ENCODE measurements at places on chromosomes 3 and 15.

DNA sequence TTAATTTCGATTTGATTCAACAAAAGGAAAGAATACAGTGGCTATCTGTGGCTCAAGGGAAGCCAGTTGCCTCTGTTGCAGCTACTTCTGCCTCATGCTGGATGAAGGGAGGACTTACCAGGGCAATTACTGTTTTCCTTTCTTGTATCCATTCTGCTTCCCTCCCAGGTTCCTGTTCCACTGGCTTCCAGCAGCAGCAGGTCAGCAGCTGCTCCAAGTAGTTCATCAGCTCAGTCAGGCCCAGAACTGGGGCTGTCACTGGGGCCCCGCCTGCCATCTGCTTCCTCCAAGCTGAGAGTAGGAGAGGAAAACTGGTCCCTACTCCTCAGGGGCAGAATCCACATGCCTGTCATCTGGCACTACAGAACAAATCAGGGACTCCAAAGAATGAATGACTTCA, 48.6 kb upstream of the ULK4 start:
- DNase-seq, result peak; percentile 24

- DNase-seq, result no peak
Measured at GRCh38 chr15:60448668-60449360, 30.1 kb downstream of the ICE2 start.

GRCh38 chr3:66378256-66378655, 122.6 kb downstream of the LRIG1 start:
- no peak for DNase-seq

DNA sequence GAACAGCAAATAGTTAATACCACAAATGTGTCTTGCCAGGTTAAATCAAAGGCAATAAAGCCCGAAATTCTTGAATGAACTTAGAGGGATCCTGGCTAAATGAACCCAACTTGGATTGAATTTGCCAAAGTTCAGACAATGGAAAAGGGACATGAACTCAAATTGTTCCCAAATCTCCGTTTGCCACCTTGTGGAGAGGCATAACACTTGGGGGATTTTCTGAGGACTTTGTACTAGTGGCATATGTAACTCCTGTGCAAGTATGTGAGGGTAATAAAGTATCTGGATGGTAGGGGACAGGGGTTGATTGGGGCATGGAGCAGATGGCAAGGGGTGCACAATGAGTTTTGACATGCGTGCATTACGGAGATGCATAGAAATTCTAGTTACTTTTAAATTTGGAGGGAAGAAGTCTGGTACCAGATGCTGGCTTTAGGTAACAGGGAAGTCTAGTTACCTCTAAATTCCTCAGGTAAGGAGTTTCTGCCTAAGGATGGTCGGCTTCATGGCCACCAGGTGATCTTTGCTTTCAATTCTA, 1.2 kb upstream of the TCAIM start:
- DNase-seq, result no peak

DNA sequence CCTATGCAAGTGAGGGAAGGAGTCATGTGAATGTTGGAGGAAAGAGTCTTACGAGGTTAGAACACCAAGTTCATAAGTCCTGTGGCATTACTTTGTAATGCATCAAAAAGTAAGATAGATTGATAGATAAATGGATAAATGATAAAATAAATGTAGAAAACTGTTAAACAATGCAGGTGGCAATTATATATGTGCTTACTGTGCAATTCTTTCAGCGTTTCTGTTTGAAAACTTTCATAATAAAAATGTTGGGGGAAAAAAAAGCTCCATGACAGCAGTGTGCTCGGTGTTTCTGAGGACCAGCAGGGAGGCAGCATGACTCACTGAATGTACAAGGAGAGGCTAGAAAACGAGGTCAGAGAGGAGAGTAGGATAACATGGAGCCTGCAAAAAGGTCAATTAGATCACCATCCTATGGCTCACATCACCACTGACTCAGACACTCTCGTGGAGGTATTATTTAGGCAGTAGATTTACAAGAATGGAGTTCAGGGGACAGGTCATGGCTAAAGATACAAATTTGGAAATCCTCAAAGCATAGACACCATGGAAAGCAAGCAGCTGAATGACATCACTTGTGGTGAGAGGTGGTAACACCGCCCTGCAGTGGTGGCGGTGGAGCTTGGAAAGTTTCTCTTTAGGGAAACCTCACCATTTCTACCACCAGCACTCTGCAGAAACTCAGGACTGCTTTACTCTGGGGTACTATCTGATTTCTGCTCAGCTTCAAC, 219.8 kb downstream of the CTNNB1 start:
- no peak for DNase-seq

DNA sequence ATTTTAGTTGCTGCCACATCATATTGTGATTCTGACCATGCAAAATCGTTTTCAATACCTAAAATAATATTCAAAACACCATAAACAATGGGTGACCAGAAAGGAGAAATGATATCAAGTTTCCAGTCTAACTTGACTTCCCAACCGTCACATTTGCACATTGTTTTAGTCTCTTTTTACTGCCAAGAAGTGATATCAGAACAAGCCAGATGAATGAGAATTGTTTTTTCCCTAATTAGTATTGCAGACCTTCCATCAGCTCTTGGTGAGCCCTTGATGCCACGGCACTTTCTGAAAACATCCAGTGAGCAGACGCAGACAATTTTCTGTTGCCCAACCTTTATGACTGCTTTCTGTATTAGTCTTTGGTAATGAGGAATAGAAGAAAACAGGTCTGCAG, 62.5 kb downstream of the SPATA16 start:
- peak; percentile 13 for DNase-seq

DNA sequence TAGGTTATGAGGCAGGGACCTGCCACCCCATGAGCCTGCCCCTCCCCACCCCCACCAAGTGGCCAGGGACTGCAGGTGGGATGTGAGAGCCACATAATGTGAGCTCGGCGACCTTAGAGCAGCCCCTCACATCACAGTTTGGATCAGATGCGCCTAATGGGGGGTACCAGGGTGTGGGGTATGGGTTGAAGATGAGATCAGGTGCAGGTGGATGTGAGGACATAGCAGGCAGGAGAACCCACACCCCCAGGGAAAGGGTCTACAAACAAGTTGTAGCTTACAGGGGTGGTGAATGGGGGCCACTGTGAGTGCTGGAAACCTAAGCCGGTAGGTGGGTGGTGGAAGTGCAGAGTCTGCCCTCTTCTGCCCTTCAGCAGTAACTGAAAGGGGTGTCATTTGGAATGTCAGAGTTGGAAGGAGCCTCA, 94.0 kb downstream of the CORO2B start:
- peak; percentile 46 for DNase-seq

GRCh38 chr3:162704238-162704637, 1207.6 kb downstream of the OTOL1 start:
- DNase-seq, result no peak

DNA sequence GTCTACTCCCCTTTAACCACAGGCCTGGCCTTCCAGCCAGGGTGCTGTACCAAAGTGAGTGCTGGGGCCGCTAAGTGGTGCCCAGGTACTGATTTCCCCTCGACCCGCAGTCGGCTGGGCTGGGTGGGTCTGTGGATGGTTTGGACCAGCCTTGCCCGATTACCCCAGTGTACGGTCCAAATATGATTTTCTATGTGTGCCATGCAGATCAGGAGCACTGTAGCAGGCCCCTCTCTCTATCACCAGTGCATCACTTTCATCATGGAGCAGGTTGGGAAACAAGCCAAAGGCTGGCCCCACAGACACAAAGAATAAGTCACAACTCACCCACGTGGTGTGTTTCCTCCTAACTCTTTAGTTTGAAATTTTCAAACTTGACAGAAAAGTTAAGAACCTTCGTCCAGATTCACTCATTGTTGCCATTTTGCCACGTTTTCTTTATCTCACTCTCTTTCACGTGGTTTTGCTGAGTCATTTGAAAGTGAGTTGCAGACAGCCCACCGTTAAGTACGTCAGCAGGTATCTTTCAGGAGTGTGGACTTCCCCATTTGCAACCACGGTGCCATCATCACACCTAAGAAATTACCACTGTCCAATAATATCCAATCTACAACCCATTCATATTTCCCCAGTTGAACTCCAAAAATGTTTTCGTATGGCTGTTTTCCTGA, 37.0 kb downstream of the ZNF710 start:
- no peak for DNase-seq

- no peak for DNase-seq
Measured at GRCh38 chr3:87833039-87833377, 225.8 kb downstream of the CGGBP1 start.

GRCh38 chr15:88401251-88401995, 65.8 kb downstream of the MRPL46 start:
- DNase-seq, result no peak

- no peak for DNase-seq
Measured at GRCh38 chr15:78461171-78461888, 23.3 kb downstream of the IREB2 start.

DNA sequence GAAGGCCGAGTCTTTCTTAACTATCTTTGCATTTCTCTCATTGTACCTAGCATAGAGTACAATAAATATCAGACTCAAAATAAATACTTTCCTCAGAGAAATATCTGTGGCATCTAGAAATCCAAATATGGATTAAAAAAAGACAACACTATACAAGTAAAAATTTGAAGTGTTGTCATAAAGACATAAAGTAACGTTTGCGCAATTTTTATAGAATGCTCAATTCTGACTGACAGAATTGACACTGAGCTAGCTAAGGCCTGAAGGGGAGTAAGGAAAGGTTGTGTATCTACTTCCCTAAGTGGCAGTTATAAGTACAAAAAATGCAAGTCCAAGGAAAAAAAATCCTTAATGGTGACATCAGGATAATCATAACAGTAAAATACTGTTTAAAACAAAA, 1.1 kb downstream of the SEC11A start:
- DNase-seq, result no peak

GRCh38 chr3:184349563-184350470, 11.6 kb downstream of the CLCN2 start:
- no peak for DNase-seq

DNA sequence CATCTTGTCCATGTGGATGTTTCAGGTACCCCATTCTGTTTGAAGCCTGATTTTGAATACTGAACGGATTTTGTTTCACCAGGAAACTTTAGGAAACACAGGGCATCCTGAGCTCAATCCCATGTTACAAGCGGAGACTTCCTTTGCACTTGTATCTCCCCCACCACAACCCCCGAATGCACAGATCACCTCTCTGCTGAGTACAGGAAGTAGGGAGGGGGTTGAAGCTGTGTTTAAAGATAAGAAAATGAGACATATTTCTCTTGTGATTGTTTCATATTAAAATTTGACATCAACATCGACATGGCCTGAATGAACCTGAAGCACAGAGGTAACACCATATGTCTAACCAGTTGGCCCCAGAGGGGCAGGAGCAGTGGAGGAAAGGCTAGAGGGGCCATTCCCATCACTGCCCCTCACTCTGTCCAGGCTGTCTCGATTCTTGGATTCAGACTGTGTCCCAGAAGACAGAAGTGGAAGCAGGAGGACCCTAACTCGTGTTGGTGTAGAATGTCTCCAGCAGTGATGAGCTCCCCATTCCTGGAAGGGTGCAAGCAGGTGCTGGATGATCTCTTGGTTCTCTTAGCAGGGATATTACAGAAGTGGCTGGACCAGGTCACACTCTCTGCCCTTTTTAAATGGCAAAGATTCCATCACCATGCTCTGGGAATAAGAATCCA, 59.6 kb upstream of the IQSEC1 start:
- DNase-seq, result no peak

GRCh38 chr3:128282380-128283196, 129.3 kb downstream of the EEFSEC start:
- DNase-seq, result peak; percentile 57

DNA sequence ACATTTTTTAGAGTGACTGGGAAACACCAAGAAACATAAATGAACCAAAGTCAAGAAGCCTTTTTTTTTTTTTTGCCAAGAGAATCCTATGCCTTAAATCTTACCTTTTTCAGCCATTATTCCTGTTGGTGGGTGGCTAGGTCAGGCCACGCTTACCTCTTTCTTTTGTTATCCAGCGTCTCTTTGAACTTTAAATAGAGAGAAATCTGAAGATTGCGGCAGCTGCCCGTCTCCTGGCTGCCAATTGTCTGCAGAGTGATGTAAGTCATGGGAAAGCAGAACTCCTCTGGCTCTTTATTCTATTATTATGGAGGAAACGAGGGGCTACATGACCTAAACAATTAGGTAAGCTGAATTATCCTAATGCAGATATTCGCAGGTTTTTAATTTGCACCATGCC, at the start of gene STRIT1:
STRIT1 (minus strand) TSS at position 168 of the 400 bp plus-strand sequence.
- no peak for DNase-seq

GRCh38 chr3:193483988-193484539, 70.6 kb downstream of the ATP13A4 start:
- no peak for DNase-seq

DNA sequence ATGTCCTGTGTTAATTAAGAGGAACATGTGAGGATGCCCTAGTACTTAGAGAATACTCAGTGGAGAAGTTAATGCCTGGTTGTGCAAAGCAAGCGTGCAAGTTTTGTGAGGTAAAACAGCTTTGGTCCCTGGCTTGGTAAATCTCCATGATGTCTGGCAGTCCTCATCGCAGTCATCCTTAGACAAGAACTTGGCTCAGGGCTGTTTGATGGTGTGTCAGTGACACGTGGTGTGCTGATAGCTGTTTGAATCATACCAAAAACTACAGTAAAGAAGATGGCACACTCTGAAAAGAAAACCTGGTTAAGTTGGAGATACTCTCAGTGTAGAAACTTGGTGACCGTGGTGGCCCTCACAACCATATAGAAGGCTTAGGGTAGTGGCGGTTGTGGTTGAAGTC, 361.7 kb downstream of the FEZF2 start:
- no peak for DNase-seq

DNA sequence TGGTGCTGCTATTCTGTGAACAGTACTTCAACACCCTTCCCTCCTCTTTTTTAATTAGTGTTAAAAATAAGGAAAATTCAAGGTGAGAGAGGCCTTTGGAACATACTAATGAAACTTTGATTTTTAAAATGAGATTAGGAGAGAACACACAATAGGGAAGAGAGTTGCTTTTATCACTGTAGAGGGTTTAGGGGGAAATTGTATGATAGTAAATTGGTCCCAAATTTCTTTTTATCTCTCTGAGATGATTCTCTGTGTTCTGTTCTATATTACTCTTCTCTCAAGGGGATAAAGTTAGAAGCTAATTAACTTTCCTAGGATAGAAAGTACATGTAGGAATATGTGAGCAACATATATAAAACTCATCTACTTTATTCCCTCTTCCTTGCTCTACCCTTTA, 40.8 kb downstream of the ZFAND6 start:
- no peak for DNase-seq

DNA sequence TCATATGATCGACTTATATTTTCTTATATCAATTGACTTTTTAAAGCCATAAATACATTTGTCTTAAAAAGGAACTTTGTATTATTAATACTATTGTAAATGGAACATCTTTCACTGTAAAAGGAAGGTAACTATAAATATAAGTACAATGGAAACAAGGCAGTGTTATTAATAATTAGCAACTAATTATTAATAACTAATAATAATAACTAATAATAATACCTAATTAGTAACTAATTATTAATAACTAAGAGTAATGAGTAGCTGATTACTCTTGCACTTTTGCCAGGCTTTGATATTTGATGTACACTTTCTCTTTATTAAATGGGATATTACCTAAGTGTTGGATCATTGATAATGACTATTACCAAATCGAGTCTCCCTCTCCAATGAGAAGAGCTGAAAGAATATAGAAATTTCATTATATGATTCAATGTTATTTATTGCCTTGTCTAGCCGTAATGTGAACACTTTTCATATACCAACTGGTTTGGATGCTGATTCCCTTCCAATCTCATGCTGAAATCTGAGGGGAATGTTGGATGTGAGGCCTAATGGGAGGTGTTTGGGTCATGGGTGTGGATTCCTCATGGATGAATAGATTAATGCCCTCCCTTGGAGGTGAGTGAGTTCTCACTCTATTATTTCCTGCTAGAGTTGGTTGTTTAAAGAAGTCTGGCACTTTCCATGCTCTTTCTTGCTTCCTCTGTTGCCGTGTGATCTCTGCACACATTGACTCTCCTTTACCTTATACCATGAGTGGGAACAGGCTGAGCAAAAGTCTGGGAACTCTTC, 202.1 kb upstream of the ZBTB20 start:
- DNase-seq, result no peak

Measured in brain (organoid and tissue), 16 donors.